ENCODE measurements at places on chromosomes 16 and 17. TPM values are rescaled to one million over a fixed set of nuclear protein-coding genes. Genes with fewer than 3 reads are reported as not detected.

KRTAP3-1 gene
- not detected for total RNA-seq

BCAS3 gene
- 22.4 TPM for total RNA-seq

SBK1 gene
- 69.7 TPM for total RNA-seq

CPNE7 gene
- total RNA-seq, result 23.4 TPM

CTF1 gene
- total RNA-seq, result 0.72 TPM

TM4SF5 gene
- total RNA-seq, result not detected

All from H9 (cell line).